ENCODE measurements at places on chromosomes 1 and 21.

DNA sequence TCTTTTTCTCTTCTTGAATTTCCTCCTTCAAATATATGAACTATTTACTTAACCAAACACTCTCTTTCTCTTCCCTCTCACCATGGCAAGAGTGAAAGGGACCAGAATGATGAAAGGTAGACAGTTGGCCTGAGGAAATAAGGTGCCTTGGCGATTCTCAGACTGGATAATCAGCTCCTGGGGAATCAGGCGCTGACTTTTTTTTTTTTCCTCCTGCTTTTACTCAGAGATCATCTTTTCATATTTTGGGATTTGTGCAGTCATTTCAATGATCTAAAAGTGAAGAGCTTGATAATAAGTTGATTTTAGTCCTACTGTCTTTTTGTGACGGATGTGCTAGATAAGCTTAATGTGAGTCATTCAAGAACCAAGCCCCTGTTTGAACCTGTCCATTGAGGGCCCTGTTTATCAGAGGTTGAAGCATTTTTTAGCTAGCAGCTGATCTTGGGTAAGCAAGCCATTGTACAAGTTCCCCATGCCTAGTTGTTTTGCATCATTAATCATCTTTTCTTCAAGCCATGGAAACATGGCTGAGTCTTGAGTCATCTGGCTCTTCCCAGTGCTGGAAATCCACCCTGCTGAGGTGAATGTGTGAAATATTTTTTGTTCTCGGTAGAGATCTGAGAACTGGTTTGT lies 40.8 kb downstream of the ITSN1 start:
- no peak for DNase-seq

DNA sequence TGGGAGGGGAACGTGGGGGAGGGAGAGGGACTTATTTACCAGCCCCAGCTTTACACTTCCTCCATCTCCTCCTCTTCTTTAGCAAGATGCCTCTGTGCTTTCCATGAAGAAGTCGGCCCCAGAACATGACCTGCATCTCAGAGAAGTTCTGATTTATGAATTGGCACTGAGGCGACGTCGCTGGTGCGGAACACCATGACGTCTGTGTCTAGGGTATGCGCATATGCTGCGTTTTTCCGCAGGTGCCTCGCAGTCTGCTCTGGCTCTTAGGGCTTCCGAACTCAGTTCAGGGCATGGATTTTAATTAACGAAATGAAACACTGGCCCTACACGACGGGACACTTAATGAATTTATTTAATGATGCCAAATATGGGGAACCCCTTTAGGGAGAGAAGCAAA lies 510.3 kb downstream of the SMYD3 start:
- no peak for DNase-seq

GRCh38 chr1:77412069-77412819 lies 130.4 kb downstream of the AK5 start:
- peak; percentile 49 for DNase-seq

DNA sequence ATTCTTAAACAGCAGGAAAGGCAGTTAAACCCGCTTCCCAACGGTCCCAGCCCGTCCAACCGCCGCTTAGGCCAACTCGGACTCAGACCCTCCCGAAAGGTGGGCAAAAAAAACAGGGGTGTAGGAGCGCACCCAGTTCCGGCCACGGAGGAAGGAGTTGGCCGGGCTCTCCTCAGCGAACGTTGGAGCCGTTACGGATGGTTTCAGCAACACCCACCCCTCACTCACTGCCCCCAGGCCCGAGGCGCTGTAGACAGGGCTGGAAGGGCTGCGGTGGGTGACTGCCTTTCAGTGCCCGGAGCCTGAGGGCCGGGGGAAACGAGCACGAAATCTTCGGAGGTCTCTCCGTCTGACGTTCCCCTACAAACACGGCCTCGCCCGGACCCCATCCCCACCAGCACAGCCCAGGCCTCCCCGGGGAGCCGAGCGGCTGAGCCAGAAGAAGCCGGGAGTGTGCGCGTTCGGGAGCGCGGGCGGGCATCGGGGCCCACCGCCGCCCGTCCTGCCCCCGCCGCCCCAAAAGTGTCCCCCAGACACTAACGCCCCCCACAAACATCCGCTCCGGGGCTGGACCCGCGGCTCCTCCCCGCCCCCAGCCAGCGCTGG lies 1.3 kb downstream of the KDM5B start:
- DNase-seq = peak; percentile 51

DNA sequence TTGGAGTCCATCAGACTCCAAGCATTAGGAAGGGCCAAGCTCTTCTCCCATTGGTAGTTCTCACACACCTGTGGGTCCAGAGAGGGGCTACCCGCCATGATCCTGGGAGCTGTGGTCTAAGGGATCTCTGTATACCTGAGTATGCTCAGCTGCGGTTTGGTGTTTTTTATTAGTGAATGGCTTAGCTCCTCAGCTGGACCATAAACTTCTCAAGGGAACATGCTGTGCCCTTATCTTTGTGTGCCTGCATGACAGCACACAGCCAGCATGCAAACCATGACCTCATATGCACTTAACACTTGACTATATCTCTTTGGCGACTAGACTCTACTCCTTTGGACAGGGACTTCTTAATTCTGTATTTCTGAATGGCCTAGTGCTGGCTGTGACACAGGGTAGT lies 94.5 kb downstream of the CD58 start:
- no peak for DNase-seq

DNA sequence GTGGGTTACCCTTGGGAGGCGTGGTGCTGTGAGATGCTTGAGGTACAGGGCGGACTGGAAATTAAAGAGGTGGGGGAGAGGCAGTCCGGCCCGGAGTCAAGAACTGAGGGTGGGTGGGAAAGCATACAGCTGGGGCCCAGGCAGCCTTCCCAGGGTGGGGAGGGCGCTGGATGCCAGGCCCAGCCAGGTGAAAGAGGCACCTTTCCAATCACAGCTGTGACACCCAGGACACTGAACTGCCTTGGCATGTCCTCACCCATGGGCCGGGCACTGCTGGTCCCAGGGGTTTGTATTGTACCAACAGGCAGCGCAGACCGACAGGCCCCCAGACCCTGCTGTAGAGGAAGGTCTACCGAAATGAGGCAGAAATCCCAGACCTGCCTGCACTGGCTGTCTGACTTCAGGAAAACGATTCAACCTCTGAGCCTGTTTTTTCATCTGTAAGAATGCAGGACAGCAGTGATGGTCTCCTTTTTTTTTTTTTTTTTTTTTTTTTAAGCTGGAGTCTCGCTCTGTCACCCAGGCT lies 9.1 kb downstream of the SLC30A2 start:
- no peak for DNase-seq

- no peak for DNase-seq
These were observed 52.2 kb downstream of the CAPZB start for GRCh38 chr1:19432943-19433718.

DNA sequence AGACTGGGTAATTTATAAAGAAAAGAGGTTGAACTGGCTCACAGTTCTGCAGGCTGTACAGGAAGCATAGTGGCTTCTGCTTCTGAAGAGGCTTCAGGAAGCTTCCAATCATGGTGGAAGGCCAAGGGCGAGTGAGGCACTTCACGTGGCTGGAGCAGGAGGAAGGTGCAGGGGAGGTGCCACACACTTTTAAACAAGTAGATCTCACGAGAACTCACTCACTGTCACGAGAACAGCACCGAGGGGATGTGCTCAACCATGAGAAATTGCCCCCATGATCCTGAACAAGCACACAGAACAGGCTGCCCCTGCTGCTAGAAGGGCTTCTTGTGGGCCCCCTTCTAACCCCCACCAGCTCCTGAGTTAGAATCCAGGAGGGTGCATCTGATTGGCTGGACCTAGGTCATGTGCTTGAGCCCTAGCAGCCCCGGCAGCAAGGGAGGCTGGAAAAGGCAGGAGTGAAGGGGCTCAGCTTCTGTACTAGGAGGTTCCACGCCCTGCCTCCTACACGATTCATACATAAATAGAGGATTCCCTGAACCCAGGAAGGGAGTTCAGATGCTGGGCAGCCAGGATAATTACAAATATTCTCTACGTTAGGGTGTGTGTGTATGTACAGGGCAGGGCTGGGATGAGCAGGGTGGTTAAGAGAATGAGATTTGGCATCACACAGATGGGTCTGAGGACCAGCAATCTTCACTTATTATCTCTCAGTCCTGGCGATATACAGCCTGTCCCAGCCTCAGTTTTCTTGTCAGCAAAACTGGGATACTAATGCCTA lies 72.8 kb upstream of the ATP5PO start:
- no peak for DNase-seq

GRCh38 chr1:230172016-230172537 lies 105.0 kb downstream of the GALNT2 start:
- no peak for DNase-seq

DNA sequence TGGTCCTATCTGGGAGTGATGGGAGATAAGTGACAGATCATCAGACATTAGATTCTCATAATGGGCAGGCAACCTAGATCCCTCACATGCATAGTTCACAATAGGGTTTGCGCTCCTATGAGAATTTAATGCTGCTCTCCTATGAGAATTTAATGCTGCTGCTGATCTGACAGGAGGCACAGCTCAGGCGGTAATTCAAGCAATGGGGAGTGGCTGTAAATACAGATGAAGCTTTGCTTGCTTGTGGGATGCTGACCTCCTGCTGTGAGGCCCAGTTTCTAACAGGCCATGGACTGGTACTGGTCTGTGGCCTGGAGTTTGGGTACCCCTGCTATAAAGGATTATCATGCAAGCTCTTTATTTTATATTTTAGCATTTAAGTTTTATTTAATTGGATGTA lies 72.0 kb downstream of the ZMYM4 start:
- no peak for DNase-seq

- no peak for DNase-seq
These were observed 95.9 kb downstream of the HIVEP3 start for GRCh38 chr1:41822866-41823265.

DNA sequence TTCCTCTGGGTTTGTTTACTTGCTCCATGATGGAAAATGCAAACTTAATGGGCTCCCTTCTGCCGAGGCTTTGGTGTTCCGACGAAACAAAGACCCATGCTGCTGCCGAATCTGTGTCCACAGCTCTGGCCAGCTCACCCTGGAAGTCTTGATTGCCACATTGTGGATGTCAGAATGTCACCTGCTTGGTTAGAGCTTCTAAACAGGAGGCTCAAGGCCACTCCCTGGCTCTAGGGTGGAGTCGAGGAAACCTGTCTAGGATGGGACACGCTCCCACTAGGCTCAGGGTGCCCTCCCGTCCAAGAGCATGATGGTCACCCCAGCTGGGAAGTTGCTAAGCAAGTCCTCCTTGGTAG lies 279.3 kb upstream of the VAMP3 start:
- no peak for DNase-seq

GRCh38 chr21:41135746-41136145 lies 32.2 kb upstream of the BACE2 start:
- DNase-seq = no peak

DNA sequence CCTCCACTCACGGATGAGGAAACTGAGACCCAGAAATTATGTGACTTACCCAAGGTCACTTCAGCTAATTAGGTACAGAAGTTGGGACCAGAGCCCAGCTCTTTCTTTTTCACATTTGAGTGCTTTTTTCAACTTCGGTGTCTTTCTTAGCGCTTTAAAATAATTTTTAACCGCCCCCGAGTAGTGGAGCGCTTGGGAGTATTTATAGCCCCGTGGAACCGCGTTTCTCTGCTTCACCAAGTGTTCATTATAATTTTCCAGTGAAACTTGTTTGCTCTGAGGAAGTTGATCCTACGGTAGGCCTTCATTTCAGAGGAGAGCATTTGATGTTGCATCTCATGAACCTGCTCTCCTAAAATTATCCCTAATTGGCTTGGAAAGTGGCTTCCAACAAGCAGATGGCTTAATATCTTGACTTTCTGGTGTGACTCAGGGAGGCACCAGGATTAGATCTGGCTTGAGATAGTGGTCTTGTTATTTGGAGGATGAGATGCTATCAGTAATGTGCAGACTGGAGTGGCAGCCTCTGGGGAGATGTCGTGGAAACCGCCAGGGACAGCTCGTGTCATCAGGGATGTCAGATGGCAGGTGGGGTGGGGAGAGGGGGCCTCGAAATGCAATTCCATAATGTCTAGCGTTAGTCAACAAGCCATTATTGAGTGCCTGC lies 321.3 kb downstream of the CAMTA1 start:
- no peak for DNase-seq

DNA sequence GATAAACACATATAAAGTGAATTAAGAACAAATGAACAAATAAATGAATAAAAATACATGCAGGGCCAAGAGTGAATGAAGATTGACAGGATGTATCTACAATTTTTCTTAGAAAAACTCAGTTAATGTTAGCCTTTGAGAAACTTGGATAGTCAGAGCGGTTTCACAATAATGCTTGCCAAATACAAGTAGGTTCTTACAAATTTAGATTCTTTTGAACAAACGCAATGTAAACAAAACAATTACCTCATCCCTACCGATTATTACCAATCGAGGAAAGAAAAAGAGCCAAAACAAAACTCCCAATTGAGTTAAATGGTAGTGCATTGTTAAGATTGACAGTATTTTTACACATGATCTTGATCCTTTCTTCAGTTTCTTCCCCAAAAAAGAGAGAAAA lies 176.9 kb upstream of the DEPDC1 start:
- DNase-seq = no peak

DNA sequence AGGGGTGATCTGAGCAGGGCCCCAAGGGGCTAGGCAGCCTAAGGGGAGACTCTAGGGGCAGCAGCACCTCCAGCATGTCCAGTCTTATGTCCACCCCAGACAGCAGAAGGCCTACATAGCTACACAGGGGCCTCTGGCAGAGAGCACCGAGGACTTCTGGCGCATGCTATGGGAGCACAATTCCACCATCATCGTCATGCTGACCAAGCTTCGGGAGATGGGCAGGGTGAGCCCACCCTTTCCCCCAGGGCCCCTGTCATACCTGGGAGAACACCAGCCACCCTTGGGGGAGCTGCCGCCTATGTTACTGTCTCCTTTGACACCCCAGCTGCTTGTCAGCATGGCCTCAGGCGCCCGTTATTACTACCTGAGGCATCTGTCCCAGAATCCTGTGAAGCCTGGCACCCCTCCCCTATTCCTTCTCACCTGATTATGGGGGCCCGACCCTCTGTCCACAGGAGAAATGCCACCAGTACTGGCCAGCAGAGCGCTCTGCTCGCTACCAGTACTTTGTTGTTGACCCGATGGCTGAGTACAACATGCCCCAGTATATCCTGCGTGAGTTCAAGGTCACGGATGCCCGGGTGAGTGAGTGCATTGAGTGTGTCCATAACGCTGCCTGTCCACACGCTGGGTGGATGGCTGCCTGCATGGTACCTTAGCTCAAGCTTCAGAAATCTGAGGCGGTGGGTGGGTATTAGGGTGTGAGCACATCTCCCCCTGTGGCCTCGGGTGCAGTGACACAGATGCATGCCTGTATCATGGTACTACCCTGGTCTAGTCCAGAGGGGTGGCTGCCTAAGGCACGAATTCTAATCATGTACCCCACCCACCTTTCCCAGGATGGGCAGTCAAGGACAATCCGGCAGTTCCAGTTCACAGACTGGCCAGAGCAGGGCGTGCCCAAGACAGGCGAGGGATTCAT lies 29.7 kb upstream of the KDM4A start:
- DNase-seq = no peak

- DNase-seq = no peak
These were observed 360.7 kb downstream of the BRINP3 start for GRCh38 chr1:190116921-190117320.

- no peak for DNase-seq
These were observed 11.2 kb downstream of the CSRP1 start for GRCh38 chr1:201495551-201496295.

Measured in AML-193 (cell line).